ENCODE measurements at places on chromosomes 5 and 9.

GRCh38 chr5:152202321-152202720 lies 202.8 kb downstream of the NMUR2 start:
- H3K27me3 ChIP-seq: peaks cover 2% of the 10 kb centered on the region
- H3K4me3 ChIP-seq: no peak overlapping the region
- no peak for DNase-seq
- no peaks in the 10 kb centered on the region for H3K36me3 ChIP-seq

GRCh38 chr5:80618438-80618837 lies 36.0 kb upstream of the MSH3 start:
- H3K27me3 ChIP-seq: no peaks in the 10 kb centered on the region
- no peak for DNase-seq
- peaks cover 31% of the 10 kb centered on the region for H3K36me3 ChIP-seq
- no peak overlapping the region for H3K27ac ChIP-seq

DNA sequence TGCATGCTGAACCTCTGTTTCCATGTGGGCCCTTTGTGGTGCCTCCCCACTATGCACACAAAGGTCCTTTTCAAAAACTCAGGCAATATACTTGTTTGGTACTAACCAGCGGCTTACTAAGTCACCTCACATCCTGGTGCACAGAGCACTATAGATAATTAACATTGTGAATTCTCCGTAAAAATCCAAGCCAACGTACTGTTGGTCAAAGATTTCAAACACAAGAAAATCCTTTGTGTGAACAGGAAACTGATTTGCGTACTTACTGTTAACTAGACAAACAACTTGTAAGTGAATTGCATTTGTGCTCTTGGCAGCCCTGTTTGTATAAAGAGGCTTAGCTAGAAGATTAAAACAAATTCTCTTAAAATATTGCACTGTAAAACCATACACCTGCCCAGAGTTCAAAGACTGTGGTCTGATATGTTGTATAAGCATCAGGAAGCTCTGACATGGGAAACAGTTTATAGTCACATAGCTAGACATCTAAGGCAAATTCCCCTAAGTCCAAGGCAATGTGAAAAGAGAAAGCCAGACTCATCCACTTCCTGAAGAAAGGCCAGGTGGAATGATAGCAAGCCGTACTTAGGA lies 125.0 kb upstream of the SLC12A2 start:
- no peak overlapping the region for H3K27ac ChIP-seq
- peaks cover 23% of the 10 kb centered on the region for H3K4me1 ChIP-seq
- DNase-seq: no peak
- H3K36me3 ChIP-seq: peaks cover 17% of the 10 kb centered on the region

DNA sequence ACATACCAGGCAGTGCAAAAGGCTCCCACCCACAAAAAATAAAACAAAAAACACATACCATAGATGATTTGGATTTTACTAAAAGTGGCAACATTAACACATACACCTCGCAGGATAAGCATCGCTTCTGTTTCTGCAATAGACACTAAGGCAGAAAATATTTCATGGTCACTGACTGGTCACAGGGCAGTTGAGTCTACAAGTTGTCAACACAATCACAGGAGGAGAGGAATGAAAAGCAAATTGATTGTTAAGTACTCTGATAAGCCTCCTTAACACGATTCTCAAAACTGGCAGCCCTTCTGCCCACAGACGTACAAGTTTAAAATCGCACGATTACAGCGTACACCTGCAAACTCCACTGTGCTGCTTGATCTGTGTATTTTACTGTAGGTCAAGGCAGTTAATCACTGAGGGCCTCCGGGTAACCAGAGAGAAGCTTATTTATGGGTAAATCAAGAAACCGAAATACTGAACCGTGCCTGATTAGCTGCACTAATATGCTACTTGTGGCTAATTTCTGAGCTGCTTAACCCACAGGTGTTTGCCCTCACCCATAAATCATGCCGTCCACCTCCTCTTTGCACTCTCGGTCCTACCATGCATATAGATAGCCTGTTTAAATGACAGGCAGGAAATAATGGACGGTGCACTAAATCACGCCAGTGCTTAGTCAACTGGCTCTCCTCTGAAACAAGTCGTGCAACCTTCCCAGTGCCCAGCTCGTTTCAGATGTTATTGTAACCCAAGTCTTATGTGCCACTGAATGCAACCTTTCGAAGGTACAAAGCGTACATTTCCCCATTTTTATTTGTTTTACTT lies 659.4 kb upstream of the ADAMTS16 start:
- no peak for DNase-seq
- H3K27me3 ChIP-seq: no peaks in the 10 kb centered on the region
- no peak overlapping the region for H3K4me3 ChIP-seq
- no peaks in the 10 kb centered on the region for H3K36me3 ChIP-seq
- H3K27ac ChIP-seq: no peak overlapping the region

- no peaks in the 10 kb centered on the region for H3K36me3 ChIP-seq
- no peaks in the 10 kb centered on the region for H3K4me1 ChIP-seq
- no peak overlapping the region for H3K4me3 ChIP-seq
- DNase-seq: no peak
- no peak overlapping the region for H3K27ac ChIP-seq
- H3K27me3 ChIP-seq: no peaks in the 10 kb centered on the region
These were observed 45.8 kb downstream of the CDH10 start for GRCh38 chr5:24598956-24599355.

All from activated CD4-positive, alpha-beta T cell treated with anti-CD3 and anti-CD28 coated beads for 36 hours (primary cell).